ENCODE measurements at places on chromosomes 12 and 14.

GRCh38 chr12:124776125-124776513, 87.5 kb downstream of the SCARB1 start:
- H3K27me3 ChIP-seq, result peaks cover 7% of the 10 kb centered on the region
- H3K4me1 ChIP-seq, result peaks cover 14% of the 10 kb centered on the region
- H3K36me3 ChIP-seq, result no peaks in the 10 kb centered on the region
- no peak overlapping the region for H3K27ac ChIP-seq

- H3K36me3 ChIP-seq, result no peaks in the 10 kb centered on the region
- no peak overlapping the region for H3K4me3 ChIP-seq
- peaks cover 17% of the 10 kb centered on the region for H3K27me3 ChIP-seq
- no peak for DNase-seq
- no peak overlapping the region for H3K27ac ChIP-seq
These were observed 350.8 kb upstream of the STXBP6 start for GRCh38 chr14:25400607-25401206.

- no peaks in the 10 kb centered on the region for H3K36me3 ChIP-seq
- DNase-seq, result no peak
- no peaks in the 10 kb centered on the region for H3K4me1 ChIP-seq
- no peak overlapping the region for H3K4me3 ChIP-seq
- no peaks in the 10 kb centered on the region for H3K27me3 ChIP-seq
These were observed 1220.5 kb upstream of the TMEM132C start for GRCh38 chr12:127046467-127046866.

DNA sequence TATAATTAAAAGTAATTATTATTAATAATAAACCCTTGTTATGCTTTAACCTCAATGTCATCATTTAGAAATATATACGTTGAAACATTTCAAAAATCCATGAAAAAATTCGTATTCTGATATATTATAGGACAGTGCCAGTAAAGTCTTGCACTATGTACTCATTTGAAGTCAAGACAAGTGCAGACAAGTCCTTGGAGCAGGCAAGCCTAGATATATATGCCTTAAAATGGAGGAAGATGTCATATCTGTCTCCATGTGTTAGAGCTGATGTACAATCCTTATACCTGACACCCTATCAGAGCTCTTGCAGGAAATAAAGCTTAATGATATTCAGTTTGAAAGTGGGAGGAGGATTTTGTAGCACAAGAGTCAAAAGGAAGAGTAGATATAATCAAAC, 310.4 kb downstream of the KCNH5 start:
- no peak for DNase-seq
- no peaks in the 10 kb centered on the region for H3K27me3 ChIP-seq
- H3K4me1 ChIP-seq, result no peaks in the 10 kb centered on the region
- H3K27ac ChIP-seq, result no peak overlapping the region
- H3K36me3 ChIP-seq, result no peaks in the 10 kb centered on the region

DNA sequence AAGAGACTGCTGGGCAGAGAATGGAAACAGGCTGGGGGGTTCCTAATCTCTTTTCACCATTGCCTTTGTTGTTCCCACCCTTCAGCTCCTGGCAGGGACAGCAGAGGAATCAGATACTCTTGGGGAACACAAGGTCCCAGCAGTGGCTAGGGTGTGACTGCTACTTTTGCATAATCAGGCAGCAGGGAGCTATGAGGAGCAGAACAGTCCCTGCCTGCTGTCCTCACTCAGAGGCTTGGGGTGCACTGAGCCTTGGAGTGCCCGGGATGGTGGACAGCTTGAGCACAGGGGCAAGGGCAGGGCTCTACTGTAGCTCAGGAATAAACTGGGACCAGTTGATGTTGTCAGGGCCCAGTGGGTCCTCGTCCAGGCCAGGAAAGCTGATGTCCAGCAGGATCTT, 1.5 kb upstream of the TEX52 start:
- no peak for DNase-seq
- peak overlapping the region; percentile 51 for H3K27ac ChIP-seq
- no peaks in the 10 kb centered on the region for H3K27me3 ChIP-seq
- no peak overlapping the region for H3K4me3 ChIP-seq
- no peaks in the 10 kb centered on the region for H3K36me3 ChIP-seq
- peaks cover 4% of the 10 kb centered on the region for H3K4me1 ChIP-seq

- H3K27me3 ChIP-seq, result no peaks in the 10 kb centered on the region
- DNase-seq, result no peak
- H3K27ac ChIP-seq, result no peak overlapping the region
- H3K4me1 ChIP-seq, result no peaks in the 10 kb centered on the region
These were observed 359.9 kb downstream of the NRXN3 start for GRCh38 chr14:78530078-78530477.

DNA sequence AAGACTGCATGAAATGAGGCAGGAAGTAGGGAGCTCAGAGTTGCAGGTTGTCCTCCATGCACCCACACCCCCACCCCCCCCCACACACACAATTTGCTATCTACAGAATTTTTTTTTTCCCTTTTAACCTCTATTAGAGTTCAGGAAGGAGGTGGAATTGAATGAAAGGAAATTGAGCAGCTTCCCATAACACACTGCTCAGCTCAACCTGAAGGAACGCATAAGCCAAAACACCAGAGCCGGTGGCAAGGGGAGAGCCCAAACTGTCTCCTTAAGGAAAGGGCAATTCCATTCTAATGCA, 74.1 kb downstream of the NUAK1 start:
- H3K27me3 ChIP-seq, result no peaks in the 10 kb centered on the region
- H3K4me1 ChIP-seq, result peaks cover 48% of the 10 kb centered on the region
- peak overlapping the region; percentile 53 for H3K27ac ChIP-seq
- H3K36me3 ChIP-seq, result peaks cover 43% of the 10 kb centered on the region
- H3K4me3 ChIP-seq, result no peak overlapping the region

DNA sequence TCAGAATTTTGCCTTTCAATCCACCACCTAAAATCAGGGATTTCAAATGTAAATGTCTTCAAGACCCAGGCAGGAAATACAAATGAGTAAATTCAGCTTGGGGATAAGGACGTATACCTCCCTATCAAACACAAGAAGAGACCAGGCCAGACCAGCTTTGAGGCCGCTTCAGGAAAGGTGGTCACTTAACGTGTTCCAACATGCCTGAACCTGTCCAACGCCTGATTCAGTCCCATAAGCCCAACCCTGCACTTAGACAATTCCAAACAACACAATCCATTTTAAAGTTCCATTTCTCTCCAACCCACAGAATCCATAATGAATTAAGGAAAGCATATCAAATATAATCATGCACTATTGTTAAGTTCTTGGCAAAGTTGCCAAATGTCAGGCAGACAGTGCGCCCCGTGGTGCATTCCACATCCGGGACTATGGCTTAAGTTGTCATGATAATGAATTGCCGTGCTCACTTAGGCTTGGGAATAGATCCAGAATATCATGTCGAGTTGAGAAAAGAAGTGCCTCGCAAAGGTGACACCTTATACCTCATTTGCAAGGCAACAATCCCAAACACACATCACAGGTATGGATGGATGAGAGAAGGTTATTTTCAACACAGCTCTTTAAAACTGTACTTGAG, 35.5 kb downstream of the CCDC60 start:
- no peaks in the 10 kb centered on the region for H3K27me3 ChIP-seq
- peaks cover 42% of the 10 kb centered on the region for H3K4me1 ChIP-seq
- no peak overlapping the region for H3K4me3 ChIP-seq
- H3K27ac ChIP-seq, result no peak overlapping the region
- no peak for DNase-seq

- no peaks in the 10 kb centered on the region for H3K36me3 ChIP-seq
- H3K4me1 ChIP-seq, result no peaks in the 10 kb centered on the region
- H3K4me3 ChIP-seq, result no peak overlapping the region
- H3K27me3 ChIP-seq, result peaks cover 56% of the 10 kb centered on the region
- no peak for DNase-seq
These were observed 257.3 kb downstream of the GRIN2B start for GRCh38 chr12:13724136-13724535.

GRCh38 chr12:106582641-106583230, at the start of gene RFX4:
Gene RFX4 (plus strand): TSS chr12:106583004. CDS start chr12:106583321, 317 bp downstream.
- no peak for DNase-seq
- H3K36me3 ChIP-seq, result no peaks in the 10 kb centered on the region
- H3K4me3 ChIP-seq, result peak within 1 kb of the TSS; percentile 61
- H3K4me1 ChIP-seq, result peaks cover 73% of the 10 kb centered on the region
- peaks cover 100% of the 10 kb centered on the region for H3K27me3 ChIP-seq
- no peak within 1 kb of the TSS for H3K27ac ChIP-seq

DNA sequence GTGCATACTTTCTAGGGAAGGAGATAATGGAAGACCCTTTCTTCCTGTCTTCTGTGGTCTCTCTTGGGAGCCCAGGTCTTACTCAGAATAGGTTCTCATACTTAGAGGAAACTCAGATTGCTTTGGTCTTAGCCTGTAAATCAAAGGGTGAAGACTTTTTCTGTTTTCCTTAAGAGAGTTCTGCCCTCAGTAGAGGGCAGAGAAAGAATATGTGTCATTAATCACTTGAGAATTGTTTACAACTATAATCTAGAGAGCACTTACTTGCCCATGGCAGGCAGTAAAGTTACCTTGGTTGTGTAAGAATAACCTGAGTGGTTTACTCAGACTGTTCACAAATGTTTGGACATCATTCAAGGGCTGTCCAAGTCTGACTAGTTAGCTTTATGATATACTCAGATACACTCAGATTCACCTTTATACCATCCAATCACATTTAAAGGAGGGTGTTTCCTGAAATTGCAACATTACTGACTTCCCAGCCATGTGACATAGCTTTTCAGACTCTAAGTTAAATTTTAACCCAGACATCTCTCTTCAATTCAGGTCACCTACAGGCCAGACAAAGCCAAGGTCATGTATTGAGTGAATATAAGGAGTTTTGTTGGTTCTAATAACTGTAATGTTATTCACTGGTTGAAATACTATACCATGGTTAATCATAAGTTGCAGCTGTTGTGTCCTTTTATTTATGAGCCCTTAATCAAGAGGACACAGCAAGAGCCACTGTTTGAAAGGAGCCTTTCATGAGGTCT, 372.2 kb downstream of the RAD51B start:
- no peak overlapping the region for H3K4me3 ChIP-seq
- H3K27ac ChIP-seq, result no peak overlapping the region
- DNase-seq, result no peak
- no peaks in the 10 kb centered on the region for H3K27me3 ChIP-seq
- H3K36me3 ChIP-seq, result no peaks in the 10 kb centered on the region

DNA sequence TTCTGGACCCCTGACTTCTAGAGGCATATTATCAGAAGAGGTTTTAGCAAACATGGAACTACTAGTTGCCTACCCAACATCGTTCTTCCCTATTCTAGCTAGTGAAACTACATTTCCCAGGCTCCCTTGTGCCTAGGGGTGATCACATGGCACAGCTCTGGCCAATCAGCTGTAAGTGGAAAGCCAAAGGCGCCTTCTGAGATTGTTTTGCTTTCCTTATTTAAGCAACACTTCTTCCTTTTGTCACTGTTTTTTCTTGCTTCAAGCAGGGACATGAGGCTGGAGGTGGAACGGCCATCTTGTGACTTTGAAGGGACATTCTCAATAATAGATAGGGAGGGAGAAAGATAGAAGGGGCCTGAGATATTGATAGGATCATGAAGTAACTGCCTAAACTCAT, 136.7 kb downstream of the ZNF664 start:
- no peak overlapping the region for H3K4me3 ChIP-seq
- no peaks in the 10 kb centered on the region for H3K36me3 ChIP-seq
- H3K27ac ChIP-seq, result no peak overlapping the region

DNA sequence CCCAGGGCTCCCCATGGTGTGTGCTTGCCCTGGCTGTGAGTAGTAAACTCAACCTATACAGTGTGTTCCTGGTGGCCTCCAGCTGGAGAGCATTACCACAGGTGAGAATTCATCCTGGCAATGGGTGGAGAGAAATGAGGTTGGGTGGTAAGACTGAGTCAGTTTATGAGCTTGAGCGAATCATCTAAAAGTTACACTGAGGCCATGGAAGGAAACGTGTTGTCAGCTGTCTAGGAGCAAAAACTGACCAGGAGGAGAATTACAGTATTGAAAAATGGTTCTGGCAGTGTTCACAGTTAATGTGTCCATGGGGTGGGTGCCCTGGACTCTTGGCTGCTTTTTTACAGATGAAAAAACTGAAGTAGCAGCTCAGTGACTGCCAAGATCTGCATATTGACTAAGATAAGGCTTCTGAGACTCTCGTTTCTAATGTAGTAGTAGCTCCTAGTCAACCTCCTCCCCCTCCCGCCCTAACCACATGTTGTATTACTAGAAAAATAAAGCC, 202.0 kb upstream of the AMIGO2 start:
- no peaks in the 10 kb centered on the region for H3K36me3 ChIP-seq
- no peaks in the 10 kb centered on the region for H3K27me3 ChIP-seq
- no peak overlapping the region for H3K4me3 ChIP-seq

Data from left ventricle myocardium inferior (tissue), 1 donor.